ENCODE measurements at places on chromosomes 7 and 10. TPM values are rescaled to one million over a fixed set of nuclear protein-coding genes. Genes with fewer than 3 reads are reported as not detected.

CXCL12 gene
- total RNA-seq: 611 TPM

OR13A1 gene
- total RNA-seq: not detected

MRM2 gene
- 14.9 TPM for total RNA-seq

DNA sequence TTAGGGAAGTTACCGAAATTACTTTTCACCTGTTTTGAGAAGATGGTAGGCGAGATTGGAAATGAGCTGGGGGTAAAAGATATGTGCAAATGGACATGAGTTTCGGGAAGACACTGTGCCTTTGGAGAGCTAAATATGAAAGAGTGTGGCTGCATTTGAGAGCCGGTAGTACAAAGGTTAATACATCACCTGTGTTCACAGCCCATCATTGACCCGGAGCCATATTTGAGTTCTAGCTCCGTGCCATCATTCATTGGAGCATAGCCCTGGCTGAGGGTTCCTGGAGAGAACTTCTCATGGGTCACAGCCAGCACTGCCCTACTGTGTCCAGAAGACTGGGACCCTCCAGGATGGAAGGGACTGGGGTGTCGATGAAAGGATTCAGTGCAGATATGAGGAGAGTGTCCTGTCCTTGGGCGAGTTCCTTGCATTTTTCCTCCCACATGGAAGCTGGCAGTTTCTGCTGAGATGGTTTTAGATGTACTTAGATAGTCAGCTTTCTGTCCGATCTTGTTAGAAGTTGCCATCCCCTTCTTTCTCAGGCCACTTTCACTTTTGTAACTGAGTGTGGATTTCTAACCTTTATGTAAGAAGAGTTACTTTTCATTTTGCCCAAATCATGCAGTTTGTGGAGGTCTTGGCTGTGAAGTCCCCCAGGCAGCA is 138.8 kb downstream of the JCAD start:
- DNase-seq: no peak

DNA sequence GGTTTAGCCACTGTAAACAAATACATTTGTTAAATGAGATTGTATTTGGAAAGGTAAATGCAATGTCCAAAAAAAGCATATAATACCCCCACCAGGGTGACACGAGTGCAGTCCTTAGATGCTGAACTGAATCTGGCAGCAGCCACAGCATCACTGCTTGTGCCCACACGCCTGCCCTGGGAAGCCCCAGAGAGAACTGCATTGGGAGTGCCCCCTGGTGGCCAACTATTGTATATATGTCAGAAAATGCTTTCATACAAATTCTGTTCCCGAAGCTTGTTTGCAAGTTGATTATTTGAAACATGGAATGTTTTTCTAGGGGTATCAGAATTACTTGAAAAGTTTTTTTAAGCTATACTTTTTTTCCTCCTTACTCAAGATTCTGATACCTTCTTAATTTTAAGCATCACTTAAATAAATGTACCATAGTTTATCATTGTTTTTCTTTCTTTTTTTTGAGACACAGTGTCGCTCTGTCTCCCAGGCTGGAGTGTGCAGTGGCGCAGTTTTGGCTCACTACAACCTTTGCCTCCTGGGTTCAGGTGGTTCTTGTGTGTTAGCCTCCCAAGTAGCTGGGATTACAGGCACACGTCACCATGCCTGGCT is 50.1 kb downstream of the LANCL2 start:
- DNase-seq: peak; percentile 75

GRCh38 chr10:784403-785088 is 95.1 kb upstream of the DIP2C start:
- peak; percentile 84 for DNase-seq

- peak; percentile 58 for DNase-seq
These were observed 5.8 kb downstream of the MCU start for GRCh38 chr10:72697716-72698115.

DNA sequence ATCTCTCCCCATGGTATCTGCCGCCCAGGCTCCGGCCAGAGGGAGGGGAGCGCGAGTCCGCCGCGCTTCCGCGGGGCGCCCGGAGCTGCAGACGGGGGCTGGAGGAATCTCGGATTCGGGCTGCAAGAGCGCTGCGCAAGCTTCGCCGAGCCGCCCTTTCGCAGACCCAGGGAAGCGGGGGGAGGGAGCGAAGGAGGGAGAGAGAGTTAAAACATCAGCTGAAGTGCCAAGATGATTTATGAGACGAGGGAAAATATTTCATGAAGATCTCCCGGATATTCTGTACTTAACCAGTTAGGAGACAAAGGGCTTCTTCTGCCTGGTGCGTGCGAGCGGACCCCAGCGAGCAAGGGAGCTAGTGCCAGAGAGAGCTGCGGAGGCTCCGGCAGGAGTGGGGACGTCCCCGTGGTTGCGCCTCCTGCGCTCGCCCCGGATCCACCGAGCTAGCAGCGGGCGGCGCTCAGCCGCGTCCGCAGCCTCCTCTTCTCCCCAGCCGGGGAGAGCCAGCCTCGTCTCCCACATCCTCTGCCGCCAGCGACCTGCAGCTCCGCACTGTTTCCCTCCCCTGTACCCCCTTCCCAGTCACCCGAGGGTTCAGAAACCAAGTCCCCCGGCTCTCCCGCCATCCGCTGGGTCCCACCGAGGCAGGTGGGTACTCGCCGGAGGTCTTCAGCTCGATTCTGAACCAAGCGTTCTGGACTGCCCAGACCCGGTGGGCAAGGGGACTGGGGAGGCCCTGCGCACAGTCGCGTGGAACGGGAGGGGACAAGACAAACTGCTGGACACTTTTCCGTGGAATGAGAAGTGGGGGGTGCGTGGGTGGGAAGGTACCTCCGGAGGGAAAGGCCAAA is 1.0 kb upstream of the PAX2 start:
- DNase-seq: no peak

DNA sequence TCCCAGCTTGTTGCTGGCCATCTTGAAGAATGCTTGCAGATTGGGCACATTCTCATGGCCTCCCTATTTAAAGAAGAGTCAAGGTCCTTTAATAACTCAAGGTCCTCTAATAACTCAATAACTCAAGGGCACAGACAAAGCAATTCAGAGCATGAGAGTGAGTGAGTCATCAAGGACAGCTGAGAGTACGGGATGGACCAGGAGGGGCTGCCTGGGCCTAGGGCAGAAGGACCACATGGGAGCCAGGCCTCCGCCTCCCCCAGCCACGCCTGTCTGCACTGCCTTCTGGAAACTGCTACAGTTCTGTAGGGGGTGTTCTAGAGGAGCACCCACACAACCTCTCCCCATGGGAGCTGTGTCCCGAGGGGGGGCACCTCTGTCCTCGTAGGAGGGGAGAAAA is 48.9 kb downstream of the ZNF503 start:
- peak; percentile 26 for DNase-seq

GRCh38 chr7:13633857-13634256 is 355.6 kb downstream of the ETV1 start:
- DNase-seq: peak; percentile 5
